ENCODE measurements at places on chromosomes 2 and 18.

DNA sequence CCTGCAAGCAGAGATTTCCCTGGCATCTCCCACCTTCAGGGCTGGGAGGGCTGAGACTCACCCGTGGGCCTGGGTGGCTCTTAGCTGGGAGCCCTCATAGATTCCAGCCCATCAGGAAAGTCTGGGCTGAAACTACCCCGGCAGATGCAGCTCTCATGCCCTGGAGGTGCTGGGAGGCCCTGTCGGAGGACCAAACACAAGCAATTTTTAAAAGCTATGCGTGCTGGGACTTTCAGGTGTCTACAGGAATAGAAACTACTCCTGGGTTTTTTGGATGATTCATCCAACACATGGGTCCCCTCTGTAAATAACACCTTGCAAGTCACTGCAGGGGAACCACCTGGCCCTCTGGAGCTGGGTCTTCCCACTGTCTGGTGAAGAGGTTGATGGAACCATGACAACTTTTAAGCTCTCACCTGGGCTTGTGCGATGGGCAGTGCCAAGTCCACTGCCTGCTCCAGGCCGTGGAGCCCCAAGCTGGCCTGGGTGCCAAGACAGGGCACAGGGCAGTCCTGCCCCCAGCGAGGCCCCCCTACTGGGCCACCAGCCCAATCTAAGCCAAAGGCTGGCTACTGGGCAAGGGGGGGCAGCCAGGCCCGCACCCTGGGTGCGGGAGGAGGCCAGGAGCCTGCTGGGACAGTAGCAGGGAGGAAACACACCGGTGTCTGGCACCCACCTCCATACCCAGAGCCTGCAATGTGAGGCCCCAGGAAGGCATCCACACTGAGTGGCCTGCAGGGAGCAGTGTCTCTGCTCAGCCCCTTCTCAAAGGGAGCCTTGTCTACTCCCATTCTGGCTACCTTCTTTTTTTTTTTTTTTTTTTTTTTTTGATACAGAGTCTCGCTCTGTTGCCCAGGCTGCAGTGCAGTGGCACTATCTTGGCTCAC lies 1.1 kb upstream of the GPR55 start:
- no peak for DNase-seq

DNA sequence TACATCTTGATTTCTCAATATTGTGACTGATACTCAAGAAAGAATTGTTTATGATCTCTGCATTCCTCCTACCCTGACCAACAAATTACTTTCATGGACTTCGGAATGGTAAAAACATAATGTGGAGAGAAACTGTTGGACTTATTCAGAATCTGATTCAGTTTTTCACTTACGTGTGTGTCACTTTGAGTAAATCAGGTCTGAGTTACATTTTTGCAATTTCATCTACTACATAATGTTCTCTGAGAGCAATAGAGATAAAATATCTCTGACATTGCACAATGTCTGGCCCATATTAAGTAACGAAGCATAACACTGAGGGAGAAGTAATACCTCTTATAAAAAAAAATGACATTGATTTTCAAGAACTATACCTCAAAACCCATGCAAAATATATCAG lies 1337.9 kb upstream of the CHAC2 start:
- no peak for DNase-seq

DNA sequence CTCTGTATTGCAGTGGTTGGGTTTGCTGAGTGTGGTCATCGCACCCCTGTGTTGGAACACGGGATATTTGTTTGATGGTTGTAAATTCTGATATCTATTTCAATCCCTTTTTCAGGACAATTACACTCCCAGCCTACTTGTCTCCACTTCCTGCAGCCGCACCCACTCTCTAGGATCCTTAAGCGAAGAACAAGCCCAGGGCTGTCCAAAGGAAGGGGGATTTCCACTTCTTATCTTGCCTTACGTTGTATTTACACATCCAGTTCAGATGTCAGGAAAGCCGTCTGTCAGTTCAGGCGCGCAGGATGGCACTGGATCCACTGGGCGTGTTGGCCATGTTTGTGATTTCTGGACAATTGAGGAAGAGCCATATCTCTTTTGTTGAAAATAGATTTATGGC lies 834.5 kb upstream of the SALL3 start:
- DNase-seq, result no peak

DNA sequence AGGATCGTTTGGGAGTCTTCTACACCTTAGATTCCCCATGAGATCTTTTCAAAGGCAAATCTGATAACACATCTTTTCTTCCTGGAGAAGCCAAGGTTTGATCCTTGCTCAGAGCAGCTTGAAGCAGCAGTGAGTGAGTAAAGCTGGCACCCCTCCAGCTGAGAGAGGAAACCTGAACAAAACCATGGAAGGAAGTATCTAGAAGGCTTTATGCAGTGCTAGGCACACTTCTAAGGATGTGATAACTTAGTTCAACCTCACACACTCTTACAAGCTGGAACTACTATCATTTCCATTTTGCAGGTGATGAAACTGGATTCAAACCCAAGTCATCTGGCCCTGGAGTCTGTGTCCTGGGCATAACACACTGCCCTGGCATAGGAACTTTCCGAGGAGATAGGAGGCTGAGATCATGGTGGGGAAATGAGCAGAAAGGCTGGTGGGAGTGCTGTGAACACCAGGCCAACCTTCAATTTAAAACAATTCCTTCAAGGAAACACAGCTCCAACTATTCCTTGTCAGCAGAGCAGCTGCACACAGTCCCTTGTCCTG lies 71.2 kb downstream of the CTAGE1 start:
- DNase-seq, result no peak

DNA sequence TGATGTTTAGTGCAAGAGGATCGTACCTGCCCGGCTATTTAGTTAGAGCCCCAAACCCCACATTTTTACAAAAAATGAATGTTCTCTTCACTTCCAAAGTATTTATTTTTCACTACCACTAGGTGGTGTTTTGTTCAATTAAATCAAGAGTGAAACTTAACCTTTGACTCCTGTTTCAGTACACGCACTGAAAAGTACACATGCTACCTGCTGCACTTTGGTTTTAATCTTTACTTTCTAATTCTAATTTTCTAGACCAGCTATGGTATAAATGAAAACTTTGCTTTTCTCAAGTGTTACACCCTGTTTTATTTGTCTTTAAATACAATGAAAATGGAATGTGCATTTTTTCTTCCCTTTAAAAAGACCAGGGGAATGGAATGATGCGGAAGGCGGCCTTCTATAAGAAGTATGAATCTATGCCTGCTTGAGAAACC lies 31.4 kb upstream of the CHN1 start:
- no peak for DNase-seq

- DNase-seq, result no peak
These were observed 706.7 kb upstream of the TMEFF2 start for GRCh38 chr2:192901446-192901845.

DNA sequence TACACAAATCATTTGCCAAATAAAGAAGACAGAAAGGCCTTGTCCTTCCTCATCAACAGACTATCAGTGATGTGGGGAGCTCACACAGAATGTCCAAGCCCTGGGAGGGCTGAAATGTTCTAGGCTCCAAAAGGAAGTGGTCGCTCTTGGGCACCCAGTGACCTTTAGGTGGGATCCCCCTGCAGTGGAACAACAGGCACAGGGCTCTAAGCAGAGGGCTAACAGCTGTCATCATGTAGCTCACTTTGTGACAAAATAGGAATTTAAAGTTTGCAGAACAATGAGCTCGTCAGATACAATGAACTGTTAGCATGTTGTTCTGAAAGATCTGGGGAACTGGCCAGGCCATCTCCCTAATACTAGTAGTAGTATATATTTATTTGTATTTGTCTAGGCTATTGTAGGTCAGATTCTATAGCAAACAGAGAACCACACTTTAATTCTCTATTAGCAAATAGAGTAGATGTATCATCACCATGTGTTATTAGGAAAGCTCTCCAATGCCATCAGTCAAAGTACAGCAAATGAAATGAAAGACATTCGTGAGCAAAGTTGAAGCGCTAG lies 151.5 kb upstream of the MAP3K20 start:
- DNase-seq, result no peak

- no peak for DNase-seq
These were observed 67.1 kb upstream of the MSTN start for GRCh38 chr2:190129421-190130199.

- DNase-seq, result no peak
These were observed 45.0 kb downstream of the MBP start for GRCh38 chr18:77087393-77088141.

DNA sequence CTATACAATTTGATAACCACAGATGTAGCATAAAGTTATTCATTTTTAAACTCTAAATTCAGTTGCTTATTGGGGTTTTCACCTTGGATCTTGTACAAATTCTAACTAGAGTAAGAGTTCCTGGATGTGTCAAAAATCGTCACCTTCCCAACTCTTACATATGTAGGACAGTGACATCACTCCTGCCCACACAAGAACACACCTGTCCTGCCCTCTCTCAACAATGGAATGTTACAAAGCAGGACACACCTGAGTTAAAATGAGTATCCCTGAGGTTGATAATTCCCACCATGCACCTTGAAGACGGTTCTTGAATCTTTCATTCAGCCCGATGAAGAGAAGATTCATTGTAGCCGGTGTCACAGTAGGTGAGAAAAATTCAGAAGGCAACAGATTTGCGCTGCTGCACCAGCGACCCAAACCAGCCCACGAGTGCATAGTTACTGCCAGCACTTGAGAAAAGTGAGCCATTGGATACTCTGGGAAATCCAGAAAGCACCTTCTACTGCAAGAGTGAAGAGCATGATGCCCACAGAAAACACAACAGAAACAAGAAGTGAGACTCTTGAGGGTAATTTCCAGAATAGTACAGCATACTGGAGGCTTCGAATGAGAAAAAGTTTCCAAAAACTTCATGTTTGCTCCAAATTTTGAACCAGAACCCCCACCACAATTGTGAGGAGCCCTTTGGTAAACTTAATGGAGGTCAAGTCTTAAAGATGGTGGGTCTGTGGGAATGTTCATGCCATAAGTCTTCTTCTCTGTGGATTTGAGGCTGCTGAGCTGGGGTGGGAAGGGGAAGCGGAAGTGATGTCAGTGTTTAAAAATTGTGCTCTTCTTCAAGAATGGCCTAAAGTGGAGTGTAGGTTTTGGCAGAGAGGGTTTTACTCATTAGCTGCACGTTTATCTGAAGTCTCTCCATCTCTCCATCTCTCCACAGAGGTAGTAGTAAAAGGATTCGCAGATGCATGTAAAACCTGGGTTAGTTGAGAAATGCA lies 34.7 kb upstream of the ADAM23 start:
- DNase-seq, result no peak

DNA sequence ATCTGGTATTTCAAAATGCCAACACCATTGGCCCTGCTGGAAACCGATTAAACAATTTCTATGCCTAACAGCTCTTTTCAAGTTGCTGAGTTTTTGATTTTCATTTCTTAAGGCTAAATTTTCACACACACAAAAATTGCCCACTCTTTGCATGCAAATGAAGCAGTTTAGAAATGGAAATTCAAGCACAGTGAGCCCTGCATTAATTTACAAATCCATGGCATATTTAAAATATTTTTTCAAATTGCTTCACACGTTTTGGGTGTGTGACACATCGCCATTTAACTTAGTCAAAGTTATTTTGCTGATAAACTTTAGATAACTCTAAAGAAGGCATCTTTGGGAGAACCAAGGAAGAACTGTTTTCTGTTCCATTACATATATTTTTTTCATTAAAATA lies 184.8 kb downstream of the TXNL1 start:
- no peak for DNase-seq

GRCh38 chr2:20122864-20123263 lies 71.4 kb upstream of the LAPTM4A start:
- DNase-seq, result no peak

DNA sequence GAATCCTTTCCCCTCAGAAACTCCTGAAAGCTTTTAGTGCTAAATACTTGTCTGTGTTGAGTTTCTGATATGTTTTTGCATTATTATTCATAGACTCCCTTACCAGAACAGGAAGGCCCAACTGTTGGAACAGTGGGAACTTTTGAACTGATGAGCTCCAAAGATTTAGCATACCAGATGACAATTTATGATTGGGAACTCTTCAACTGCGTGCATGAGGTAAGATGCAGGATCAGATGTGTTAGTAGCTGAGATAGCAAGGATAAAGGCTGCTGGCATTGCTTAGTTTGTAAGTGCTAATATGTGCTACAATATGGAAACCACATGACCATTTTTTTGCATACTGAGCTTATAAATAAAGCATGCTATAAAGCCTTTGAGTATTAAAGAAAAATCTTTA lies 49.2 kb upstream of the MAP3K20 start:
- DNase-seq, result no peak

- DNase-seq, result no peak
These were observed 558.2 kb upstream of the TNP1 start for GRCh38 chr2:217418090-217418489.

- no peak for DNase-seq
These were observed 204.7 kb upstream of the PID1 start for GRCh38 chr2:229475778-229476177.

DNA sequence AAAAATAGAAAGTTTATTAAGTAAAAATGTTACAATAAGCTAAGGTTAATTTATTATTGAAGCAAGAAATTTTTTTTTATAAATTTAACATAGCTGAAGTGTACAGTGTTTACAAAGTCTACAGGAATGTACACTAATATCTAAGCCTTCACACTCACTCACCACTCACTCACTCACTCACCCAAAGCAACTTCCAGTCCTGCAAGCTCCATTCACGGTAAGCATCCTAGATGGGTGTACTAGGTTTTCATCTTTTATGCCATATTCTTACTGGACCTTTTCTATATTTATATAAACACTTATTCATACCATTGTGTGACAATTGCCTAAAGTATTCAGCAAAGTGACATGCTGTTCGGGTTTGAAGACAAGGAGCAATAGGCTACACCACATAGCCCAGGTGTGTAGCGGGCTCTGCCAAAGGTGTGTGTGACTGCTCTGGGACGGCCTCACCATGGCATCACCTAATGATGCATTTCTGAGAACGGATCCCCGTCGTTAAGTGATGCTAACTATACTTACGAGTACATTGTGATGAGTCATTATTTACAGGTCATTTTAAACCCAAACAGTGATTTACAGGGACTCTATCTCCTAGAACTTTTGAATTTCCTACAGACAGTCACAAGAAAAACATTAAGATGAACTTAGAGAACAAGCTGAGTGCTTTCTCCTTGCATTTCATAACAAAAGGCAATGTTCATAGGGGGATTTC lies 76.3 kb upstream of the ID2 start:
- no peak for DNase-seq

- no peak for DNase-seq
These were observed 199.3 kb downstream of the ZNF407 start for GRCh38 chr18:74796841-74797576.
